ENCODE measurements at places on chromosomes 7 and 10.
A peak's percentile ranks its signal among the peaks of the same experiment; 100 is the strongest.

DNA sequence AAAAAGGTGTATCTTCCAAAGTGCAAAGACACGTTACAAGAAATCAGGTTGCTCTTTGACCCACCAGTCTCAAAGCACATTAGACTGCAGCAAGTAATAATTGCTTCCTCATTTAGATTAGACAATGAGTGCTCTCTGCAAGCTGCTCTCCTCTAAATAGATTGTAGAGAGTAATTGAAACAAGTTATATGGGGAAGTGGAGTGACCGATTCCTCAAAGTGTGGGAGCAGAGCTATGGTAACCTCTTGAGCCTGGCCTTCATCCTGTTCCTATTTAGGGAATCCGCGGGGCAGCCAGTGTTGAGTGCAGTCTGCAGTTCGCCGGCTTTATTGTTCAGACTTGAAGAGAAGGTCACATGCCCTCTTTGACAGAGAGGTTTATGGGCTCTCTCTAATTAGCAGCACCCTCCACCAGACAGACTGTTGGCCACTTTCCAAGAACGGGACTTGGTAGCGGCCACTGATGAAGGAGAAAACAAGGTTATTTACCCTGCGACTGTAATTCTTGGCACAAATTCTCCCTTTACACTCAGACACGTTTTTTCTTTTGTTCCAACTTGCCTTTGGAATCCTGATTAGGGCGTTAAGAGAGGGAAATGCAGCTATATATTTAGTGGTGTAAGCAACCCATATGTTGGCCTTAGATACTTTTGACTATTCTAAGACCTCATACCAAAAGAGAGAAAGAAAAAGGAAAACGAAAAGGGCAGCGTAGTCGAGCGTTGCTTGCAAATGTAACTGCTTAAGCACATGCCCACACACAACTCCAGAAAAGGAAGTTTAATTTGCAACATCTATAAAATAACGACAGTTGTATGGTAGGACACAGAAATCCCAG is 107.5 kb downstream of the REEP3 start:
- peak; percentile 83 for DNase-seq

- DNase-seq, result no peak
Measured at GRCh38 chr10:14801723-14802122, 27.0 kb upstream of the FAM107B start.

- no peak for DNase-seq
Measured at GRCh38 chr10:3636356-3637181, 148.4 kb downstream of the KLF6 start.

- DNase-seq, result no peak
Measured at GRCh38 chr7:130881091-130881798, 147.2 kb upstream of the KLF14 start.

DNA sequence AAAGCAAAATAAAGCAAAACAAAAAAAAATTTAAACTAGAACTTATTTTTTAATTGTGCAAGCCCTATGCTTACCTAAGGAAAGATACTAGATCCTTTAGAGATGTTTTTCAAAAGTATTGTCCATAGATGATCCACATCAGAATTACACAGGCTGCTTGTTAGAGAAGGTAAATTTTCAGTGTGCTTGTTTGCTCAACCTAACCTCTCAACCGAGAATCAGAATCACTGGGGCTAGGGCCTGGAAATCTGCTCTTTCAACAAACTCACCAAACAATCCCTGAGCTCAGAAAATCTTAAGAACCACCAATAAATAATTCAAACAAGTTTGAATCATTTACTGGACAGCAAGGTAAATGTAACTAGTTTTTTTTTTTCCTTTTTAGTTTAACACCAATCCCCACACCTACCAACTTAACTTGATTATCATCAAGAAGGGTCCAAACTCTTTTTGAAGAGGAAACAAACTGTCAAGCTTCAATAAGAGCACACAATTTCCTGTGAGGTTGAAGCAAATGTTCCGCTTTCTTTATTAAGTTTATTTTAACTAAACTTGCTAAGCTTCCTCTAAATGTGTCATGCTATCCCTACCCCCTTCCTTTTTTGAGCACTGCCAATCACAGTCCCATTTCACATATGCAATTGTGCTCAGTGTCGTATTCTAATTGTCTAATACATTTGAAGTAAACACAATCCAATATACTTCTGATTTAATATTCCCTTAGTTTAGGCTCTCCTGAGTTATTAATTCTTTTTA is 7.4 kb upstream of the TSPAN33 start:
- DNase-seq, result no peak

DNA sequence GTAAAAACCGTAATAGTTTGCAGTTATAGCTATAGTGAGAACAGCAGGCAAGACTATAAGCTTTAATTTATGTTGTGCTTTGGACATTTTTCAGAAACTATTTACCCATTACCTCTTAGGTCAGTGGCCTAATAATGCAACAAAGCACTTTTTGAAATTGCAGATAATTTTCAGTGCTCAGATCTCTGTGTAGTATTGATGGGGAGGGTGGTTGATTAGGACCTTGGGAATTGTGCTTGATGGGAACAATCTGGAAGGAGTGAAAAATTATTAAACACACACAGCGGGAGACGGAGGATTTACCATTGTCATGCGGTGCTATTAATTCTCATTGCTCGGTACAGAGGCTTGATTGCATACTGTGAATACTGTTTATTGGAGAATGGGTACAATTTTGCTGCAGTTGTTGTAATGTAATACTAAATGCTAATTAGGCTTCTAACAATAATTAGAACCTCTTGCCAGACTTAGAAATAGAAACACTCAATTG is 304.8 kb downstream of the LRMDA start:
- no peak for DNase-seq

- DNase-seq, result no peak
Measured at GRCh38 chr10:98917828-98918227, 317.8 kb downstream of the HPSE2 start.

DNA sequence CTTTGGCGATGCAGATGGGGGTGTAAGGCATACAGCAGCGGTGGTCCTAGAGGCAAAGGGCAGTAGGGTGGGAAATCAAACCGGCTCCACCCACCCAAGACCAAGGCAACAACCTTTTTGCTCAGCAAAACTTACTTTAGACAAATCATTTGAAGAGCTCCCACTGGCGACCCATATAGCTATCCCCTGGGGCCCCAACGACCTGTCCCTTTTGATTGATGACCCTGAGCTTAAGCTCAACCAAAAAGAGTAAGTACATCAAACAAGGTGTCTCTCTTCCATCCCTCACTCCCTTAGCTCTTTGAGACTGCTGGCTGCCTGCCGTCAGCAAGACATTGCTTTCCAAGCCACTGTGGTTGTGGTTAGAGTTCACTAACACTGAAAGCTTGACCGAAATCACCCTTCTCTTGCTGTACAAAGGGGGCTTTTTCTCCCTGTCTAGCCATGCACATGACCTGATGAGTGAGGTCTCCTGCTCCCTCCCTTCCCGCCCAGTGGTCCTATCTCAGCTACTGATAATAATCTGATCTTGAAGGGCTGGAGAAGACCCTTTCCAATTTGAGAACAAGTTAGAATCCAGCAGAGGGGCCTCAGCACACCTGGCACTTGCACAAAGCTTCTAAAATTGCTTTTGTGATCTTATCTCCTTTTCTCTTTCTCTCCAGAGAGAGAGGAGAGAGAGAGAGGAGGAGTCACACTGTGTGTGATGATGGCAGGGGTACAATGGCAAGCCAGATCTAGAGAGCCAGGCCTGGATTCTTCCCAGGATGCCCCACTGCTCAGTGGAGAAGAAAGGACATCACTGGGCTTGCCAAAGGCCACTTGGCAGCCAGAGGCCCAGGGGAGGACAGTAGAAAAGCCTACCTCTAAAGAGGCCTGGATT is 42.2 kb downstream of the XPNPEP1 start:
- no peak for DNase-seq

- no peak for DNase-seq
Measured at GRCh38 chr7:45176886-45177731, 19.5 kb downstream of the RAMP3 start.

- DNase-seq, result no peak
Measured at GRCh38 chr7:10677668-10678232, 295.9 kb upstream of the PHF14 start.

DNA sequence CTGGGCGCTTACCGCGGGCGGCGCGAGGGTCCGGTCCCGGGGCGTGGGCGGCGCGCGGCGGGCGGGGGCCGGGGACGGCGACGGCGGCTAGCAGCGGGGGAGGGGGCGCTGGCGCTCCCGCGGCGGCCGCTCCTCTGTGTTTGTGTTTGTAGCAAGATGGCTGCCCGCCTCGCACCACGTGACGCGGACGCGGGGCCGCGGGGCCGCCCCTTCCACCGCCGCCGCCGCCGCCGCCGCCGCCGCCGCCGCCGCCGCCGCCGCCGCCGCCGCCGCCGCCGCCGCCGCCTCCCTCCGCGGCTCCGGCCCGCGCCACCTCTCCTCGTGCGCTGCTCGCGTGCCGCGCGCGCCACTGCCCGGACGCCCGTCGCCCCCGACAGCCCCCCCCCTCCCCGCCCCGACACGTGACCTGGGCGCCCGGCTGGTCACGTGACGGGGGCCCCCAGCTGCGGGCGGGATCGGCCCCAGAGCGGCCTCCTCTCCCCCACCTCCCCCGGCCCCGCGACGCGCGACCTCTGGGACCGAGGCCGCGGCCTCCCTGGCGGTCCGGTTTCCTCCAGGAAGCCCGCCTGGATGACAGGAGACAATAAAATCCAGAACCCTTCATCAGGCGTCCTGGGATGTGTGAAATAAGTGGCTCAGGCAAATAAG is at the start of gene GIGYF1:
Gene GIGYF1, minus strand, starts transcription at position 153 of the 648 bp plus-strand sequence. CDS start 6,012 bp downstream, outside the sequence.
- no peak for DNase-seq

GRCh38 chr10:128274938-128275337 is 148.7 kb upstream of the MKI67 start:
- DNase-seq, result no peak

DNA sequence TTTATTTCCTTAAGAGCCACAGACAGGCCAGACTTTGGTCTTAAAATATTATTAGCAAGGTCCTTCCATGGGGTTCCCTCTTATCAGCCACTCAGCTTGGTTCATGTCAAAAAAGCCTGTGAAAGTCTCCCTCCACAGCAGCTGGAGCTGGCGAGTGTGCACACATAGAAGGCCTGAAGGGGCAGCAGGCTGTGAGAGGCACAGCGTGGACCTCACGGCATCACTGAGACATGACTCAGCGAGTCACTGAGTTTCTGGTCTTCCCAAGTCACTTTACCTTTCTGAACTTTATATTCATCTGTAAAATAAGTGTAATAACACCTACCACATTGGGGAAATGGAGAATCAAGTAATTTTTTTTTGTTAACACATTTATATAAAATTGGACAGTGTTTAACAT is 8.7 kb downstream of the TAF3 start:
- no peak for DNase-seq

GRCh38 chr7:76048668-76048988 is 722 bp downstream of the MDH2 start:
- no peak for DNase-seq

- DNase-seq, result no peak
Measured at GRCh38 chr7:128878226-128879105, 15.8 kb downstream of the ATP6V1F start.

DNA sequence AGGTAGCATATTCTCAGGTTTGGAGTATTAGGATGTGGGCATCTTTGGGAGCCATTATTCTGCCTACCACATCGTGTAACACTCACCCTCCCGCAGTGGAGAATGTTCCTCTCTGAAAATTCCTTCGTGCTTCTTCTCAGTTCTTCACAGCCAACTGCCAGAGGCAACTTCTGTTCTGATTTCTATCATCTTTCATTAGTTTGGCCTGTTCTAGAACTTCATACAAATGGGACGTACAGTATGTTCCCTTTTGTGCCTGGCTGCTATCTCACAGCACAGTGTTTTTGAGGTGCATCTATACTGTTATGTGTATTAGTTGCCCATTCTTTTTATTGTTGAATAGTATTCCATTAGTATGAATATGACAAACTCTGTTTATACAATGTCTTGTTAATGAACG is 8.9 kb upstream of the SLC26A3 start:
- DNase-seq, result no peak

All from urinary bladder (tissue), 4 donors.